ENCODE measurements at places on chromosomes 7 and 10. TPM values are rescaled to one million over a fixed set of nuclear protein-coding genes. Genes with fewer than 3 reads are reported as not detected.

GRCh38 chr7:16730937-16731336, 22.6 kb upstream of the TSPAN13 start:
- DNase-seq, result no peak

DNA sequence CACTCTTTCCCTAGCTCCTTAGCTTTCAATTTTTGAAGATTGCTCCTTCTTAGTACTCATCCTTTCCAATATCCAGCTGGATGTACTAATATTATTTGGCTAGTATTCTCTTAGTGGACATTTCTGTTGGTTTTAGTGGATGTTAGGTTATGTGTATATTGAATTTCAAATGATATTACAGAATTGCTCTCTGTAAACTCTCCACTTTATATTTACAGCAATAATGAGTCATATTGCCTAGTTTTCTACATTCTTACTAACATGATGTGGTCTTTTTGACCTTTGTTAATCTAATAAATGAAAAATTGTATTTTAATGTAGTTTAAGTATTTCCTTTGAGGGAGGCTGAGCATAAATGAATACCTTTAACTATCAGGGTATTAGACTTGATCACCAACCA, 69.4 kb downstream of the BICC1 start:
- DNase-seq, result no peak

DNA sequence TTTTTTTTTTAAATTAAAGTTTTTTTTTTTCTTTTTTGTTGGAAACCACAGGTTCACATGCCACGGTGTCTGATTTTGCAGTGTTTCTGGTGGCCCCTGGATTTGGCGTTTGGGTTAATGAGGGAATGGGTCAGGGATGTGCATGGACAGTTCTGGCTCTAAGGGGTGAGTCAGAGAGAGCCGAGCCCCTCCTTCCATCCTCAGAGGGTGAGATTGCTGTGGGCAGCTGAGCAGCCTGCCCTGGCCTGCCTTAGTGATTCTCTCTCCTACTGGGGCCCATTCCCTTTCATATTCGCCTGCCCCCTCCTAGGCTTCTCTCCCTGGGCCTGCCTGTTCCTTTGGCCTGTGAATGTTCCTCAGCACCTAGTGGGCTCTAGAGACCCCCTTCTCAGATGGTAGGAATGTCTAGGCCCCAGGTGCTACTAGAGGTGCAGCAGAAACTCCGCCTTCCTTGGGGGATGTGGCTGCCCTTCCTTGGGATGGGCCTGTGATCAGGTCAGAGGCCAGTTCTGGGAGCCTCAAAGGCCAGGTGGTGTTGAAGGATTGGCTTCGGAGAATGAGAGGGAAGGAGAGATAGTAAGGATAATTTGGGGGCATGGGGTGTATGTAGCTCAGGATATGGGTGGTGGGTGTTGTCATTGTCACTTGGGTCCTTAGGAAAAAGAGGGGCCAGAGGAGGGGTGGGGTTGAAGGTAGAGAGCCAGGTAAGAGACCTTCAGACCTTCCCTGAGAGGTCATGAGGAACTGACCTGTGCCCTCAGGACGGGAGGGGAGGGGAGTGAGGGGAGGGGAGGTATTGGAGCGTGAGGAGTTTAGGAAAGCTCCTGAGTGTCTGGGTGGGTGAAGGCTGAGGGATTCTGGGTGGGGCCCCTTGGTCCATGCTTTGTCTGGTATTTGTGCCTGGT, 19.8 kb downstream of the TSPAN14 start:
- no peak for DNase-seq

- peak; percentile 15 for DNase-seq
Measured at GRCh38 chr10:26890956-26891355, 30.2 kb upstream of the ABI1 start.

GRCh38 chr10:25059990-25060389, 43.6 kb downstream of the THNSL1 start:
- DNase-seq, result no peak

- DNase-seq, result no peak
Measured at GRCh38 chr7:95755277-95755934, 16.9 kb upstream of the DYNC1I1 start.

GRCh38 chr10:124719213-124719851, 24.8 kb downstream of the FAM53B start:
- peak; percentile 85 for DNase-seq

GRCh38 chr10:58488921-58489320, 23.8 kb upstream of the BICC1 start:
- DNase-seq, result no peak

GOLGA7B gene
- 0.23 TPM for polyA plus RNA-seq

ELN gene
- polyA plus RNA-seq, result 87.1 TPM

TET1 gene
- polyA plus RNA-seq, result 10.8 TPM

DPP6 gene
- polyA plus RNA-seq, result 2.0 TPM
